Activated T-helper 9 cell treated with anti-CD3 and anti-CD28 coated beads, Interleukin-2, amount 50 U/mL, for 16 hours (primary cell): ENCODE measurements at places on chromosomes 1 and 21.
A peak's percentile ranks its signal among the peaks of the same experiment; 100 is the strongest.

DNA sequence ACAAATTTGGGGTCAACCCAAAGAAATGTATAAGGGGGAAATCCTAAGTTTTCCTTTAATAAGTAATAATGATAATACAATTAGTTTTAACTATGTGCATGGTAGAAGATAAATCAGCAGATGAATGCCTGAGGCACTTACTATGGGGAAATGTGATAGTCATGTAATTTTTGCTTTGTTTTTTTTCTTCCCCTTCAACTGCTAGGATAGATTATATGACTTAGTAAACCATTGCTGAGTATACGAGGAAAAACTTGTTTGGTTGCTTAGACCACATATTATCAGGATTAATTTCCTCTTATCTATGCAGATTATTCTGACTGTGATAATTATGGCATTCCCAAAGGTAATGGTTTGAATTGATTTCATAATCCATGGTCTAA lies 181.1 kb downstream of the TGFB2 start:
- no peak for DNase-seq

- no peak for DNase-seq
Observed at GRCh38 chr1:91777196-91777595, 108.8 kb downstream of the TGFBR3 start.

DNA sequence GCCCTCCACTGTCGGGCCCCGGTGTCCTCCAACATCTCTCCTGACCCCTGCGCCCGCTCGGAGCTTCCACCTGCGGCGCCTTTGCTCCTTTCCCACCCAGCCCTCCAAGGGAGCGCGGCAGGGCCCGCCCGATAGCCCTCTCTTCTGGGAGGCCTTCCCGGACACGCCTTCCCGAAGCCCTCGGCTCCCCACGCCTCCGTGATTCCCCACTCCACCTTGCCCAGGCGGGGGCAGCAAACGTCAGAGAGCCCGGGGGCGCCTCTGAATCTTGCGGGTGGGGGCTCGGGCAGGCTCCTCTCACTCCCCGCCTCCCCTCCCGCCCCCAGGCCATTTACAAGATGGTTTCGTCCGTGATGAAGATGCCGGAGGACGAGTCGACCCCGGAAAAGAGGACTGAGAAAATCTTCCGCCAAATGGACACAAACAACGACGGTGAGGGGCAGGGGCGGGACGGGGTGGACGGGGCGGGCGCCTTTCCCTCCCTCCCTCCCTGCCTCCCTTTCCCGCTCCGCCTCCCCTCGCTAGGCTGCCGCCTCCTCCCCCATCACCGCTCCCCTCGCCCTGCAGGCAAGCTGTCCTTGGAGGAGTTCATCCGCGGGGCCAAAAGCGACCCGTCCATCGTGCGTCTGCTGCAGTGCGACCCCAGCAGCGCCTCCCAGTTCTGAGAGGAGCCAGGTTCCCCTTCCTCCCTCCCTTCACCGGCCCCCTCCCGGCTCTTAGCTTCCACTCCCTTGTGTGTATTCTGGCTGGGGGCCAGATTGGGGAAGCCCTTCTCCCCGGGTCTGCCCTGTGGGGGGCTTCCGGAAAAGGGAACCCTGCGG lies 7.1 kb downstream of the HPCA start:
- no peak for DNase-seq

- DNase-seq = peak; percentile 42
Observed at GRCh38 chr1:179809506-179810366, 66.6 kb downstream of the FAM163A start.

- DNase-seq = no peak
Observed at GRCh38 chr1:161177936-161178244, 583 bp upstream of the B4GALT3 start.

DNA sequence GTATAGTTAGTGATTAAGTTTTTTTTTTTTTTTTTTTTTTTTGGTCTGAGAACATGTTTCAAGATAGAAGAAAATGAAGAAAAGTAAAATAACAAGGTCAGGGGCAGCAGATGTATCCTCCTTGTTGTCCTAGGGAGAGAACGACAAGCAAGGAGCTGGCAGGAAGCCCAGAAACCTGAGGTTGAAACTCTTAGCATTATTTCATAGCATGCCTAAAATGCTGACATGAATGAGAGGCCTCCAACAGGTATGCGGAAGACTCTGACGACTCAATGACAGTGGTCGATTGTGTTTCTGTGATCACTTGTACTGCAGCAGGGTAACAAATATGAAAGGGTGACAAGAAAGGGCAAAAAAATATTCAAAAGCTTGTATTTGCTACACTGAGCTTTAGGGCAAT lies 415.9 kb downstream of the PLA2G4A start:
- no peak for DNase-seq

GRCh38 chr1:125087691-125088090 lies 3902.9 kb downstream of the SRGAP2C start:
- no peak for DNase-seq

DNA sequence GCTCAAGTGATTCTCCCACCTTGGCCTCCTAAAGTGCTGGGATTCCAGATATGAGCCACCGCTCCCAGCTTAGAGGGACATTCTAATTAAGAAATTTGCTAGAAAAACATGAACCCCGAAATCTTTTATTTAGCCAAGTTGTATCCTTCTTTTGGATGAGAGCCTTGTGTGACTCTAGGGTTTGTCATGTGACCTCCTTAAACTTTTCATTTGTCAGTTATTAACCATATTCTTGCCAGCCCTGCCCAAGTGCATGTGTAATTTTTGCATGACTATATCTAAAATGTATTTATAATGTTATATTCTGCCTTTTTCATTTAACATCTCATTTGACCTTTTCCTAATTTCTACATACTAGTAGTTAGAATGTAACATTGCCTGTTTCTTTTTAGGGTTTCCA lies 1.9 kb downstream of the UTP25 start:
- no peak for DNase-seq

DNA sequence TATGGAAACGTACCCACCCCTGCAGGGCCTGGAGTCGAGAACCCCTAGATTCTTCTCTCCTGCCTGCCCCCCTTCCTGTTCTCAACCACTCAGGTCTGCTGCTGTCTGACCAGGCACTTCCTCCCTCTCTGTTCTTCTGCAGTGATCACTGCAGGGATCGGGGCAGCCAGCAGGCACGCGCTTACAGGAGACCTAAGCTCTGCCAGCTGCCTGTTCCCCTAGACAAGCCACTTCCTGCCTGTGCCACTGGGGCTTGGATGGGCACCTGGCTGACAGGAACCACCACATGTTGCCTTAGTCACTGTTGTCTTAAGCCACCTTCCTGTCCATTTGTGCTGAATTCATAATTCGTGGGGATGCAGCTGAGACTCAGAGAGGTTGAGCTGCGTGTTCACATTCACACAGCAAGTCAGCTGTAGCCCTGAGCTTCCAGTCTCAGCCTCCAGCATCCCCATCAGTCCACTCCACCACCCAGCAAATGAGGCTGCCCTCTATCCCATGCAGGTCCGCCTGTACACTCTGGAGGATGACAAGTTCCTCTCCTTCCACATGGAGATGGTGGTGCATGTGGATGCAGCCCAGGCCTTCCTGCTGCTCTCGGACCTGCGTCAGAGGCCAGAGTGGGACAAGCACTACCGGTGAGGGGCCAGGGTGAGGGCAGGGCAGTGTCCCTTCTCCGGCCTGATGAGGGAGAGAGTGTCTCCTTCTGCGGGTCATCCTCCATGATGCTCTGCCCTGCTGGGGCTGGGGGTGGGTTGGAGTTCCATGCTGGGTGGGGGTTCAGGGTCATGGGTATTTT lies 18.6 kb downstream of the FAM151A start:
- no peak for DNase-seq

DNA sequence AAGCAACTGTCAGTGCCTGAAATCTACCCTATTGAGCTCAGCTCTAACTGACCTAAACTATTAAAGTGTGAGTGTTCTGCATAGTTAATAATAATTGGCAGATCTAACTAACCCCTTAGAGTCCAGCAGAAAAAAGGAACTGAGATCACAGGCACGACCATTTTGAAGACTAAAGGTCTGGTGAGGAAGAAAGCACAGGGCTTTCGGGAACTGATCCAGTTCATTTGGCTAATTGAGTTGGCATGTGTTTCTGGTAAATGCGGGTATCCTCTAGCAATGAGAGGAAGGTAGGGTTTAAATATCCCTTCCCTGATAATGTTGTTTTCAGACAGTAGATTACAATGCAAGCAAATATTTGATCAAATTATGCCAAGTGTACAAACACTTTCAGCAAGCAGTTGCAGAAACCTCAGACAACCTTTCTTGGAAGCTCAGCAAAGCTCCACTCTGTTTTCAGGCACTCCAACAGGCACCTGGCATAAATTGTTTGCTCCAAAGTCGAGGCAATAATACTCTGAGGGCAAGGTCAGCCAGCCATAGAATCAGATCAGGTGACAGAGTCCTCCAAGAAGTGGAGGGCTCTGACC lies 100.8 kb downstream of the KCNK1 start:
- DNase-seq = no peak

- no peak for DNase-seq
Observed at GRCh38 chr1:11918799-11919519, 7.3 kb downstream of the KIAA2013 start.

- peak; percentile 54 for DNase-seq
Observed at GRCh38 chr1:1000357-1001056, 610 bp upstream of the HES4 start.

DNA sequence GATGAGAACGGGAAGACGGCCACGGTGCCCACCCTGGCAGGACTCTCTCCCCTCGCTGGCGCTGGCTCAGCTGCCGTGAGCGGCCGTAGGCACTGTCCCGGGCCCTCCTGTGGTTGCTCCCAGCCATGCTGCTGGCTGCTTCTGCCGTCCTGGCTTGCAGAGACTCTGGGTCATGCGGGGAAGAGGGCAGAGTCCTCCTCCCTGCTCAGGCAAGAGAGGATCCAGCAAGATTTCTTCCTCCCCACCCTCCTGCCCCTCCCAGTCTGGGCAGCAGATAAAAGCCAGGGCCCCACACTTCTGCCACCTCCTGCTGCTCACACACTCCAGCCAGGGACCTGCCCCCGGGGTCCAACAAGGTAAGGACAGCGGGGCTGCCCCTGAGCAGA lies 60.1 kb downstream of the AGPAT3 start:
- no peak for DNase-seq

DNA sequence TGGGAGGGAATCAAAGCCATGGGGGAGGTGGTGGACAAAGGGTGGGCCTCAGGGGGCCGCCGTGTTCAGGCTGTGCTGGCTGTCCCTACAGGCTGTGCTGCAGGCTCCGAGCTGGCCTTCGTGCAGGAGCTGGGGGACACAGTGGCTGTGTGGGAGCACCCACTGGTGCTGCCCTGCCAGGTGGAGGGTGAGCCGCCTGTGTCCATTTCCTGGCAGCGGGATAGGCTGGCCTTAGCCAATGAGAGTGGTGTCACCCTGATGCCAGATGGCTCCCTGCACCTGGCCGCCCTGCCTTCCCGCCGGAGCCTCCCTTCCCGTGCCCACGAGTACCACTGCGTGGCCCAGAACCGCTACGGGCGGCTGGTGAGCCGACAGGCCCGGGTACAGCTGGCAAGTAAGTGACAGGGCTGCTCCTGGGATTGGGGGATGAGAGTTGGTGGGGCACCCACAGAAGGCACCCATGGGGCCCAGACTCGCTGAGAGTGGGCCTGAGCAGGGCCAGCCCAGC lies 20.2 kb downstream of the SLC27A3 start:
- no peak for DNase-seq

DNA sequence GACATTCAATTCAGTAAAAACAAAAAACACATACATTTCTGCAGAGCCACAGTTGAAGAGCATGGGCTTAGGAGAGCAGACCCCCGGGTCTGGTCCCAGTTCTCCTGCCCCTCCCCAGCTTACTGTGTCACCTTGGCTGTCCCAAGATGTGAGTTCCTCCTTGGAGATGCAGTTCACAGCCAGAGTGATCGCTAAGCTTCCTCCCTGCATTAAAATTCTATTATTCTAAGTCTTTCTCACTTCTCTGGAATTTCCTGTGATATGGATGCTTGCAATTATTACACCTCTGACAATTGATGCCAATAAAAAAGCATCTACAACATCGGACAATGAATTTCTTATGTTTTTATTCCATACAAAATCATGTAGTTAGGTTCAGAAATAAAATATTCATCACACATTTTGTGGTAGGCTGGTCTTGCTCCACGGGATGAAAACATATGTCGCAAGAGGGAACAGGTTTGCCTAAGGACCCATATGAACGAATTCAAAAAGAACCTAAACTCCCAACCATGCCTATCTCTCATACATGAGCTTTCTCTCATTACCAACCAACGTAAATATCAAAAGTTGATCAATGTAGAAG lies 328.5 kb upstream of the RUNX1 start:
- DNase-seq = no peak

GRCh38 chr1:47559944-47560695 lies 122.3 kb downstream of the FOXD2 start:
- DNase-seq = no peak

GRCh38 chr21:41641821-41642701 lies 124.8 kb downstream of the RIPK4 start:
- no peak for DNase-seq

DNA sequence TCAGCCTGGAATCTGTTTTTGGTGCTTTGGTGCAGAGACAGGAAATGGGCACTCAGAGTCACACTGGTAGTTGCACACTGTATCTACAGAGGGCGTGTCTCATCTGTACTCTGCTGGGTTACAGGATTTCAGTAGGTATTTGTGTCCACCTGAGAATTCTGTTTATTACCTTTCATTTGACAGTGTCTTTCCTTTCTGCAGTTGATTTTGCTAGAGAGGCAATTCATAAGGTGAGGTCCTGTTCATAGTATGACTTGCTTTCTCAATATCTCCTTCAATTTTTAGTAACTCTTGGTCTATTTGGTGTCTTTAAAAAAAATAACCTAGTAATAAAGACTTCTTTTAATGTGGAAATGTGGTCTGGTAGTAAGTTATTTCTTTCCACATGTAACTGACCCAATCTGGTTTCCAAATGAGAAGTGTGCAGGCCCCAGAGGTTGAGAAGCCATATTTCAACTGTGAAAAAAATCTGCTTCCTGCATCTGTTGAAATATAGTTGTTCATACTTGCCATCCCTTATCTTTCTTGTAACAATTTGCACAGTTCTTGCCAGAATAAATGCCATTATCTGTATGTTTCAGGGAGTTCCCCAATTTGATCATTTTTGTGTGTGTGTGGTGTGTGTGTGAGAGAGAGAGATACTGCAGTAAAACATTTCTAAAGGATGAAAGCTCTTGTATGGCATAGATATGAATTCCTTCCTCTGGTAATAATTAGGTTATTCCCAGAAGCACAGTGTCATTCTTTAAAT lies 78.4 kb upstream of the DNAJC6 start:
- DNase-seq = no peak

- no peak for DNase-seq
Observed at GRCh38 chr1:226223157-226223785, at the start of gene MIXL1. Gene MIXL1, plus strand, starts transcription at chr1:226223664. Its CDS starts 18 bp downstream, at chr1:226223682.
